ENCODE measurements at places on chromosomes 7 and 10.

DNA sequence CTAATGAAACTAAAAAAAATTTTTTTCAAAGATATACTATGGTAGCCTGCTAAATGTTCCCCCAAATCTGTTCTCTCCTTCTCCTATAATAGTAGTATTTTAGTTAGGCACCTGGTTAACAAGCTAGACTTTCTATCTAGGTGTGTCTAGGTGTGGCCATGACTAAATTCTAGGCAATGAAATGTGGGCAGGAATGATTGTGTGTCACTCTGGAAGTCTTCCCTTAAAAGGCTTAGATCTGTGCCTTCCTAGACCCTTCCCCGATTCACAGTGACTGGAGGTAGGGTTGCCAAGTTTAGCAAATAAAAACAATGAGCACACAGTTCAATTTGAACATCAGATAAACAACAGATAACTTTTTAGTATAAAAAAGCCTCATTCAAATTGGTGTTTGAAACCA is 8.3 kb upstream of the ARHGAP21 start:
- no peak for DNase-seq

- no peak for DNase-seq
Observed at GRCh38 chr7:81779706-81780105, 9.9 kb upstream of the HGF start.

GRCh38 chr7:140213684-140214074 is 36.9 kb upstream of the KDM7A start:
- DNase-seq = peak; percentile 48

- peak; percentile 23 for DNase-seq
Observed at GRCh38 chr7:129041142-129042085, 13.5 kb downstream of the TNPO3 start.

DNA sequence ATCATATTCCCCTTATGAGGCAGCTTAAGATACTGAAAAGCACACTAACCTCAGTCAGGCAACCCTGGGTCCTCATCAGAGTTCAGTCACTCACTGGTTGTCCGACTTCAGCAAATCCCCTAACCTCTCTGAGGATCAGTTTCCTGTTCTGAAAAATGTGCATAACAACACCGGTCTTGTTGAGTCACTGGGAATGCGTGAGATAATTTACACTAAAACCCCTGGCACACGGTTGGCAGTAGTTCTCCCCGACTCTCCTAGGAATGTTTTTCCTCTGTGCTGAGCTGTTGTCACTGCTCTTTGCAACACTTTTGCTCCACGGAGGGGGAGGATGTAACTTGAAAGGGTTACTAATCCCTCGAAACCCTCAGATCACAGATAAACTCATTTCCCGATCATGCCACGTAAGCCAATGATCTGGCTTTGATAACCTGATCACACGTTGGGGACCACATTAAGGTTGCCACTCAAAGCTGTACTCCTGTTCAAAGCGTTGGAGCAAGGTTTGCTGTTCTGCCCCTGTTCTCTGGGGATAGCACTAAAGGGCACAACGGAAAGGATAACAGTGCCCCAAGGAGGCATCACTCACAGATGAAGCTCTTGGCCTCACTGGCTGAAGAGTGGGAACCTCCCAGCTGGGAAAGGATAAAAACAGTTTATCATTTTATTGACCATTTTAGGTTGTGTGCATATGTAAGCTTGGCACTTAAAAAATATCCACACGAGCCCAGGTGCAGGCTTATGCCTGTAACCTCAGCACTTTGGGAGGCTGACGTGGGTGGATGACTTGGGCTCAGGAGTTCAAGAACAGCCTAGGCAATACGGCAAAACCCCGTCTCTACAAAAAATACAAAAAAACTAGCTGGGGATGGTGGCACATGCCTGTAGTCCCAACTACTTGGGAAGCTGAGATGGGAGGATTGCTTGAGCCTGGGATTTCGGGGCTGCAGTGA is 5.0 kb upstream of the RBM17 start:
- DNase-seq = peak; percentile 97

DNA sequence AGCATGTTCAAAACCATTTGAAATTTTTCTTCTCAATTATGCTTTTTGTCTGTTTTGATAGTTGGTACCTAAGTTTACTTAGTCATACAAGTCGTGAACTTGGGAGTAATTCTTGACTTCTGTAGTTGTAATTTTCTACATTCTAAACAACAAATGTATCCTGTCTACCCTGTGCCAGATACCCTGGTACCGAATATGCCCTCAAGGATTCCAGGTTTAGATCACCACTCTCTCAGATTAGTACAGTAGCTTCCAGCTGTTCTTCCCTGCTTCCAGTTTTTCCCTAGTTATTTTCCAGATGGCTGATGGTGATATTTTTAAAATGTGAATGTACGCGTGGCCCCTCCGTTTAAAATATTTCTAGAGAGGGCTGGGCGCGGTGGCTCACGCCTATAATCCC is 6.5 kb downstream of the STAM start:
- DNase-seq = no peak

- DNase-seq = no peak
Observed at GRCh38 chr10:32148864-32149251, 92.6 kb upstream of the KIF5B start.

DNA sequence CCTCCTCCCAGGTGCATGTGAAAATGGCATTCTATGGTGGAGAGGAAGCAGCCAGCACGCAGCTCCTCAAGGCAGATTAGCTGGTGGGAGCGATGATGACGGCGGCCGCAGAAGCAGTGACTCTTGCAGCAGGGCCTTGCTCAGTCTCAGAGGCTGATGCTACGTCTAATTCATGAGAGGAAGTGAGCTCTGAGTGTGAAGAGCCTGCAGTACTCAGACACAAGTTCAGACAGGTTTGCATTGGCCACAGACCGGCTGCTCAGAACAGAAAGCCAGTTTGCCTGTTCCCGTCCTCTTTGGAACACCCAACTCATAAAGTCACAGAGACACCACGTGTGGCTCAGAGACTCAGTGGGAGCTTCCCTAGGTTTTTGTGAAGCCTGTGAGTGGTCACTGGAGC is 136.5 kb downstream of the ADARB2 start:
- DNase-seq = no peak

DNA sequence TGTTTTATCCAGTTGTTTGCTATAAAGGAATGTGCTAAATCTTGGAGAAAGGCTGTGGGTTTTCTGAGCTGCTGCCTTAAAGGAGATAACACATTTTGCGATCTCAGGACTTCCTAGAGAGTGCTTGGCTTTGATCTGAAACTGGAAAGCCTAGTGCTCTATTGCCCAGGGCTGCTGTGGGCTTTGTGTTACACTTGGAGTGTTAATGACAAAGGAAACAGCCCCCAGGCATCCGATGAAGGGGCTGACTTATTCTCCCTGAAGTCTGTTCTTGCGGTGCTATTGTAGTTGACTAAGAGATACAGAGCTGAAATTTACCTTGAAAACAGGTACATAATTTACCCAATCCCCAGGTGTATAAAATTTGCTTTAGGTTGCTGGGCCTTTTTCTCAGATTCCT is 74.5 kb downstream of the SND1 start:
- DNase-seq = no peak

Measured in activated CD4-positive, alpha-beta T cell treated with anti-CD3 and anti-CD28 coated beads, Interleukin-2, amount 50 U/mL, for 16 hours (primary cell).